Right ventricle myocardium superior (tissue), 1 donor: ENCODE measurements at places on chromosomes 1 and 21.

GRCh38 chr1:115307661-115308060, 30.4 kb downstream of the NGF start:
- DNase-seq: no peak

DNA sequence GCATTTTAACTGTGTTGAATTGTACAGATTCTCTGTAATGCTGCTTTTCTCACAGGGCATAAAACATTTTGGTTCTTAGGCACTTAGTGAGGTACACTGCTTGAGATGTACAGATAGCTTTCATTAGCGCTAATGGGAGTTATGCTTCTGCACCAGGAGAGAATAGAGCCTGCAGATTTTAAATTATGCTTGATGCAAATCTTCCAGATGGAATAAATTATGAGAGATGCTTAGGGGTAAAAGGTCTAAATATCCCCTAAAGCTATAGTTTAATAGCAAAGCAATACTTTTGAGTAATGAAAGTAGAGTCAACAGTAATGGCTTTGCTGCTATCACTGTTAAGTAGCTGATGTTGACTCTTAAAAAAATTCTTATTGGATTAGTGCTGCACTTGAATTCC, 248.9 kb downstream of the S1PR1 start:
- no peak for DNase-seq

DNA sequence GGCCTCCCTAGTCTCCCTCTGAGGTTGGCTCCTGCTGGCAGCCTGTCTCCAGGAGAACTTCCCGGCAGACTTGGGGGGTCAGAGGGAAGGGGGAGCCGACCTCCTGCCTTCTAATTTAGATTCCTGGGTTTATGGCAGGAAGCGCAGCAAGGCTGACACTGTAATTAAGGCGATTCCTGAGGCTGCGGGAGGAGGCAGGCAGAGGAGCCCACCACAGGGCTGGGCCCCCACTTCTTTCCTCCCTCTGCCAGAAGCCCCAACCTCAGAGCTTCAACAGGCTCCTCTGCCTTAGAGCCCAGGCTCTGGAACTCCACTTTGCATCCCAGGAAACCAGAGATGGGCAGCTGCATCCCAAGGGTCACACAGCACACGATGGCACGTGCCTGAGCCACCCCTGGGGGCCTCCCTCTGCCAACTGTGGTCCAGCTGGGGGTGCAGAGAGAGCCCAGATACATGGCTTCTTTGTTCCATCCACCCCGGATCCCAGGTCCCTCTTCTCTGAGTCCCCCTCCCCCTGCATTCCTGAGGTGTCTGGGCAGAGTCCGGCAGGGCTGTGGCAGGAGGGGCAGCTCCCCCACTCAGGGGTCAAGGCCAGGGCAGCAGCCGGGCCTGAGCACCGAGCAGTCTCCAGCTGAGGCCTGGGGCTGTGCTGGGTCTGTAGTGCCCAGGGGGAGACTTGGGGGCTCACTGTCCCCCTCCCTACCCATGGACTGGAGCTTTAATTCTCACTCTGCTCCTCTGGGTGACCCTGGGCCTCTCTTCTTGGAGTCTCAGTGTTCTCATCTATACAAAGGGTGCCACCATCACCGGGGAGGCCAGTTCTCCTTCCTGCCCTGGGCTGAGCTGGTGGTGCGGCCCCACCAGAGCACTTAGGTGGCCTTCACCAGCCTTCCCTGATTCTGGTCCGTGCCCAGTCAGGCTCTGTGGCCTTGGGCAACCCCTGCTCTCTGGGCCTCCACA, 39.4 kb upstream of the FAM131C start:
- no peak for DNase-seq

DNA sequence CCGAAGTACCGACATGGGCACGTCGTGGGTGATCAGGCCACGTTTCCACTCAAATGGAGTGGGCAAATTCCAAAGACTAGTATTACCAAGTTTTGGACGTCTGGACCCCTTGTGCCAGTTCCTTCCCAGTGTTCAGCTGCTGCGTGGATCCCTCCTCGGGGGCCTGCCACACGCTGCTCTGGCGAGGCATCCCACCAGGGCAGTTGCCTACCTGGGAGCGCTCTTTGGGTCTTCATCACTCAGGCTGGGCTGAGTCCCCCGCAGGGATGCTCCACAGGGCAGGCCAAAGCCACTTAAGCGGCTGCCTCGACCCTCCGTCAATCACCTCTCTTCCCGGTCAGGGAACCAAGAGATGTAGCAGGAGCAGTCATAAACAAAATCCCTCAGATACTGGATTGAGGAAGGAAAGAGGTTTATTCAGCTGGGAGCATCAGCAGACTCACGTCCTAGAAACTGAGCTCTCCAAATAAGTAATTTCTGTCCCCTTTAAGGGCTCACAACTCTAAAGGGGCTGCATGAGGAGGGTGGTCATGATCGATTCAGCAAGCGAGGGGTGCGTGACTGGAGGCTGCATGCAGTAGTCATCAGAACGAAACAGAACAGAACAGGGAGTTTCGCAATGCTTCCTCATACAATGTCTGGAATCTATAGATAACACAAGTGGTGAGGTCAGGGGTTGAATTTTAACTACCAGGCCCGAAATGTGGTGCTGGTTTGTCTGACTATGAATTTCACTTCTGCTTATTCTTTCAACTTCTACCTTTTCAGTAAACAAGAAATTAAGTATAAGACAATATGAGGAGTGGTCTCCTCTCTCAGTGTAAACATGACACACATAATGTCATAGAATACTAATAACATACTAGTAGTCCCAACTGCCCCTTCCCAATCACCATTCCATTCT, 998.6 kb upstream of the NCAM2 start:
- DNase-seq: no peak

DNA sequence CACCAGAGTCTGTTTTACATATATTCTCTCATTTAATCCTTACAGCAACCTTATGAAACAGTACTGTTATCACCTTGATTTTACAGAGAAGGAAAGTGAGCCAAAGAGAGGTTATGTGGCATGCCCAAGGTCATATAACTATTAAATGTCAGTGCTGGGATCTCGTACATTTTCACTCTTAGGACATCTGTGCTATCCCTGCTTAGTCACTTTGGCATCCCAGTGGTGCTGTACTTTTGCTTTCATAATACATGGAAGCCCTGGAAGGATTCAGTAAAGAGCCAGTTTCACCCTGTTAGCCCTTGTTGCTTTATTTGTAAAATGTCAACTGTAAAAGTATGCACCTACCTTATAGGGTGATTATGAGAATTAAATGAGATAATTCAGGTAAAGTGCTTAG, 104.4 kb downstream of the NFIA start:
- DNase-seq: no peak

DNA sequence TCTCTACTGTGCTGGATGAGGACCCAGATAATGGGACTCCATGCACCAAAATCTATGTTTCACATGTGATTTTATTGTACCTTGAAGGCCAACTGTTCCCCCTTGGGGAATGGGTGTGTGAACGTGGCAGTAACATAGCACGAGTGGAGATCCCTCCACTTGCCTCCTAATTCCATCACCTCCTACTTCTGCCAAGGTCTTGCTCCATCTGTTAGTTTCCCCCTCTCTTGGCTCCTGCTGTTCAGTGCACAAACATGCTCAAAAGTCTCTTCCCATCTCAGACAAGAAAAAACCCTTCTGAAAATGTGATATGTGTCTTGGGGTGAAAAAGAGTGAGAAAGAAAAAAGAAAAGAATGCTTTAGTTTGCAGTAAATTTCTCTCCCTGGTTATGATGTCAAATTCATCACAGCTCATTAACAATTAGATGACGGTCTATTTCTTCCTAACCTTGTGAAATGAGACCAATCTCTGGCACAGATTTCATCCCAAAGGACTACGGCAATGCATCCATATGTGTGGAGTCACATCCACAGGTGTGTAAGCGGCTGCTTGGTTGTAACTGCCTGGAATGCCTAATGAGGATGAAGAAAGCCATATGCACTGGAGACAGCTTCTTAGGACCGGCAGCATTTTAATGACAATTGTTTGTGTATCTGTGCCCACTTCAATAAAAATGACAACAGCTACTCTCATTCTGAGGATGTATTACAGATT, 79.3 kb upstream of the DIRAS3 start:
- DNase-seq: no peak

DNA sequence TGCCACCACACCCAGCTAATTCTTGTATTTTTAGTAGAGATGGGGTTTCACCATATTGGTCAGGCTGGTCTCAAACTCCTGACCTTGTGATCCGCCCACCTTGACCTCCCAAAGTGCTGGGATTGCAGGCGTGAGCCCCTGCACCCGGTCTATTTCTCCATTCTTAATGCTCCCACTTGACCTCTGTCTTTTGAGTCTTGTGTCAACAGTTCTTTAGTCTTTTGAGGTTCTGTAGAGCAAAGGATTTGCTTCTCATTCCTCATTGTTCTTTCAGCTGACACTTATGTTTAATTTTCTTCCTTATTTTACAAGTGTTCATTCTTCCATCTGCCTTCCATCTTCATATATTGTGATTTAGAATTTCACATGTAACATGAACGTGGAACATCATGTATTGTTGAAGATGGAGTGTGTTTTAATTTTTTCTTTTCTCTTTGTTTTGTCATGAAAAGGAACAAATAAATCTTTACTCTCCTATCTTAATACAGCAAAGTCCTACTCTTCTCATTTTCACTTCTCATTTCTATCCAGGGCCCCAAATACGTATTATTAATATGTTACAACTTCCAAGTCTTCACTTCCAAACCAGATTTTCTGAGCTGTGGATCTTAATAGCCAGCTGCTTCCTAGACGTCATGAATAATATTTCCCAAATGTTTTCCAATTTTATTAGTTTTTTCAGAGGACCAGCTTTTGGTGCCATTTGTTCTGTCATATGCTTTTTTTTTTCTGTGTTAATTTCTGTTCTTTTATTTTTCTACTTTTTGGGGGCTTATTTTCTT, 16.9 kb downstream of the MTF2 start:
- DNase-seq: no peak

- DNase-seq: no peak
Observed at GRCh38 chr21:42113926-42114409, 42.9 kb downstream of the UMODL1 start.

DNA sequence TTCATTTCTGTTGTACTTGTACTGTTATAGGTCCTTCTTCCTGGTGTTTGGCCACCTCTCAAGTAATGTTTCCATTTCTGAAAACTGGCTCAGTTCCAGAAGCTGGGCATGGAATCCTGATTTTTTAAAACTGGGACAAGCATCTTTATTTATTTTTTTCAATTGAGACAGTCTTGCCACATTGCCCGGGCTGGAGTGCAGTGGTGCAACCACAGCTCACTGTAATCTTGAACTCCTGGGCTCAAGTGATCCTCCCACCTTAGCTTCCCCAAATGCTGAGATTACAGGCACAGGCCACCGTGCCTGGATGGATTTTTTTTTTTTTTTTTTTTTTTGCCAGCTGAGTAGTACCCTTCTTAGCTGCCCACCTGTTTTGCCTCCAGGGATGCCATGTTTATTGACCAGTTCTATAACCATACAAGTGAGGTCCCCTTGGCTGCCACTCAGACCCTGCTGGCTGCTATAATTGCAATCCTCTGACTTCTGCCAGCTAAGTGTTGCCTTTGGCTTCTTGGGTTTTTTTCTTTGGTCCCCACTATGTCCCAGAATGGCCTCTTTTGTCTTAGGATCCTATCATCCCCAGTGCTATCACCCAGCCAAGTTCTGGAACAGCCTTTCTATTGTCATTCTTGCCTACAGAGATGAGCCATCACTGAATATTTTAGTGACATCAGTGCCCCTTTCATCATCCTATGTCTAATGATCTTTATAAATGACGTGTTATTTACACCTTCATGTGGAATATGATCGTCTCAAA, 3.9 kb upstream of the DIP2A start:
- no peak for DNase-seq

GRCh38 chr1:212205006-212205405, 80.2 kb upstream of the PPP2R5A start:
- DNase-seq: no peak

GRCh38 chr1:223556414-223557129, 108.9 kb downstream of the CAPN8 start:
- peak; percentile 45 for DNase-seq

- DNase-seq: peak; percentile 81
Observed at GRCh38 chr1:161044908-161045735, 655 bp downstream of the USF1 start.

- DNase-seq: no peak
Observed at GRCh38 chr1:185837711-185838110, 103.5 kb downstream of the HMCN1 start.

GRCh38 chr1:27000817-27001460, 7.4 kb downstream of the TRNP1 start:
- DNase-seq: no peak

DNA sequence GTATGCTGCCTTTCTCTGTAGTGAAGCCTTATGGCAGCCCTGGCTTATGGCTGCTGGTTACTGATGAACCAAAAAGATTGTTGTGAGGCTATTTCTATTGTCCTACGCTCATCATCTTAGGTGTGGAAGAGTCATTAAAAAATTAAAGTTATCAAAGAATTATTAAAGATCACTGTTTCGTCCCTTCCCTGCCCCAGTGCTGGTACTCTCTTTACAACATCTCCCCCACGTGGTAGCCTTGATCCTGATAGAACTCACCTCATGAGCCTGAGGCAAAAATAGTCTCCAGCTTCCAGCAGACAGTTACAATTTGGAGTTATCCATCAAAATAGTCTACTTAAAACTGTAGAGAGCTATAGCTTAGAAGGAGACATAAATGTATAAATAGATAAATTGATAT, 201.5 kb downstream of the S1PR1 start:
- DNase-seq: no peak

- no peak for DNase-seq
Observed at GRCh38 chr21:42747746-42748351, 94.4 kb downstream of the PDE9A start.

DNA sequence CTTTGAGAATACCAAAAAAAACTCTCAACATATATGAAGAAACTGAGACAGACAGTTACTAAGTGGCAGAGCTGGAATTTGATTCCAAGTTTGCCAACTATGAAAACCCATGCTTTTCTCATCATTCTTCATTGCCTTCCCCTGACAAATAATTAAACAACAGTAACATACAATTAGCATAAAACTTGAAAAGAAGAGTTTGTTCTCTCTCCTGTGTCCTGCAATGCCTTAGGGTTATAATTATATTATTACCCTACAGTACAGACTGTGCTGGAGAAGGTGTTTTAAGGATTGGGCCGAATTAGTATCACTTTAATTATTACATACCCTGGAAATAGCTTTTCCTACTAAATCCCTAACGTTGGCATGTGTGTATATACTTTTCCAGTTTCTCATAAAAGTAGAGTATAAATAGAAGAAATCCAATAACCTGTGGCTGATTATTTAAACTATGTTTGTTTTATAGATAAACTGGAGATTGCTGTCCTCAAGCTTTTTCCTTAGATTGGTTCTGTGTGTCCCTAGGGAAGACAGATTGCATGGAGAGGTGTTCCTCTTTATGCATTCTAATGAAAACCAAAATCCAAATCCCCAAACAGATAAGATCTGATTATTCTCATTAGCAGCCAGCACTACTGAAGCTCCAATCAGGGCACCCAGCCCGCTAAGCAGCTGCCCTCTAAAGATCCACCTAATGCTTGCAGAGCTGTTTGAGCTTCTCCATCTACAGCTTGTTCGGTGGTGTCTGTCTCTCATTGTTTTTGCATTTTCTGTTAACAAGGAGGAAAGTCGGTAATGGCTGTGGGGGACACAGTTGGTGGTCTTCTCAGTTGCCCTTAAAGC, 156.3 kb downstream of the TM2D1 start:
- no peak for DNase-seq
